GM19239 (cell line): ENCODE measurements at places on chromosomes 1 and 21.

GRCh38 chr1:241902391-241903065 lies 54.5 kb downstream of the EXO1 start:
- no peak for DNase-seq

- DNase-seq, result no peak
Measured at GRCh38 chr1:189084811-189085210, 1392.9 kb downstream of the BRINP3 start.

DNA sequence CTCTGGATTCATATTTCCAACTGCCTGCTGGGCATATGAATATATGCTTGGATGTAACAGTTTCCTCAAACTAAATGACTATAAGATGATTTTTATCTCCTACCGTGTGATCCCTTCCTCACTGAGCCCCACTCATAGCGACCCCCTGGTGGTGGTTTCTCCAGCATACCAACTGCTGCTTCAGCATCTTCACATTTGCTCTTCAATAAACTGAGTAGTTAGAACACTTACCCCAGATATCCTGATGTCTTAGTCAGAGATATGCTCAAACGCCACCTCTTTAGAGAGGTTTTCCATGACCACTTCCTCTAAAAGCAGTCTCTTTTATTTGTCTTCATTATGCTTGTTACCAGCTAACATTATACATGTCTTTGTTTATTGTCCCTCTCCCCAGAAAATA lies 10.2 kb upstream of the HNRNPR start:
- no peak for DNase-seq

DNA sequence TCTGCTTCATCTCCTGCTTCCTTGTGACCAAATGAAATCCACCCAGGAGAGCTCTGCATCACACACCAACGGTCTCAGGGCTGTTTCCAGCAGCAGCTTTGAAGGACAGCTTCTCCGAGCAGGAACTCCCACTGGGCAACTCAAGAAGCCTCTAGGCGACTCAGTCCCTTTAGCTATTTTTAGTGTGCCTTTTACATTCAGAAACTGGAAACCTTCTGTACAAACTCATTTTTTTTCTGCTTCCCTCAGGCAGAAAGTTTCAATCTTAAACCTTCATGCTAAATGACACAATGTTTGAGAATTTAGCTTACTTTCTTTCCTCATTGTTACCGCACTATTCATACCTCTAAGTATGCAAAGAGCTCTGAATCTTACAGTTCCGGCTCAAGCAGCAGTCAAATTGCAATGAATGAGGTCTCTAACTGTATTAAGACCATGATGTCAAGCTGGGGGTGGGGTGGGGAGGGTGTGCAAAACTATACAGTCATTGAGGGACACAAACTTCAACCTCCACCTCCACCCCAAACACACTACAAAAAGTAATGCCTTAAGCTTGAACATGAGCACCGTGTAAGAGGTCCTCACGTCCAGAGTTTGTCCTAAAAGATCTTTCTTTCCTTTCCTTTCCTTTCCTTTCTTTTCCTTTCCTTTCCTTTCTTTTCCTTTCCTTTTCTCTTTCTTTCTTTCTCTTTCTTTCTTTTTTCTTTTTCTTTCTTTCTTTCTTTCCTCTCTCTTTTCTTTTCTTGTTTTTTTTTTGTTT lies 16.4 kb upstream of the TARBP1 start:
- DNase-seq, result no peak

- DNase-seq, result no peak
Measured at GRCh38 chr1:85351202-85351828, 74.9 kb upstream of the BCL10 start.

- DNase-seq, result no peak
Measured at GRCh38 chr1:70887936-70888335, 159.7 kb downstream of the PTGER3 start.

GRCh38 chr1:66542811-66543767 lies 9.1 kb downstream of the SGIP1 start:
- DNase-seq, result no peak

DNA sequence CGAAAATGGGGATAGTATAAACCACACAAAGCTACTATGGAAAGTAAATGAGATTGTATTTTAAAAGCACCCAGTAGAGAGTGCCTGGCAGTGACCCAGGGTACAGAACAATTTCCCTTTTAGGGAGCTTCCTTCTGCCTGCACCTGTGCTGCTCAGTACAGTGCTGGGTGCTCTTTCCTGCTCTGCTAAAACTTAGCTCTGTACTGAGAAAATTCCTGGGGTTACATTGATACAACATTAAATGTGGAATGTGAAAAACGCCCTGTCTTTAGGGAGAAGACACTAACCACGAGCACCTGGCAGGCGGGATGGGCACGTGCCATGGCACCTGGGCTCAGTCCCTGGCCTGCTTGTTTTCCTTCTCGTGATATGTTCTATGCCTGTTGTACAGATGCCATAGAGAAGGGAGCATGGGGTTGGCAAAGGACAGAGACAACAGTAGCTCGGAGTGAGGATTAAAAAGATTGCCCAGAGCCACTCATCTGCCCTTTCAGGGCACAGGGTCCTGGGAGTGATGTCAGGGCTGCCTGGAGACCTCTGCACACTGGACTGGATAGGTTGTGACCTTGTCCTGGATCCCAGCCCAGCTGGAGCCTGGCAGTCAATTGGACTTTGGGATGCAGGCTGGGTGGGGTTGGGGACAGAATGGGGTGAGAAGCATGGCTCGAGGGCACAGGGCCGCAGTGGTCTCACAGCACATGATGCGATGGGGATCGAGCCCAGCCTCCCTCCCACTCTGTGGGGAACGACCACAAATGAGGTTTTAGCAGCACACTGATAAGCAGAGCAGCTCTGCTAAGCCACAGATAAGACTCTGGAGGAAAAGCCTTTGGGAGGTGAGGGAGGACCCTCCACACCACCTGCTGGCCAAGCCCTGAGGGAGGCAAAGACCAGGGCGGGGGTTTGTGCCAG lies 4.2 kb downstream of the SPATA46 start:
- no peak for DNase-seq

DNA sequence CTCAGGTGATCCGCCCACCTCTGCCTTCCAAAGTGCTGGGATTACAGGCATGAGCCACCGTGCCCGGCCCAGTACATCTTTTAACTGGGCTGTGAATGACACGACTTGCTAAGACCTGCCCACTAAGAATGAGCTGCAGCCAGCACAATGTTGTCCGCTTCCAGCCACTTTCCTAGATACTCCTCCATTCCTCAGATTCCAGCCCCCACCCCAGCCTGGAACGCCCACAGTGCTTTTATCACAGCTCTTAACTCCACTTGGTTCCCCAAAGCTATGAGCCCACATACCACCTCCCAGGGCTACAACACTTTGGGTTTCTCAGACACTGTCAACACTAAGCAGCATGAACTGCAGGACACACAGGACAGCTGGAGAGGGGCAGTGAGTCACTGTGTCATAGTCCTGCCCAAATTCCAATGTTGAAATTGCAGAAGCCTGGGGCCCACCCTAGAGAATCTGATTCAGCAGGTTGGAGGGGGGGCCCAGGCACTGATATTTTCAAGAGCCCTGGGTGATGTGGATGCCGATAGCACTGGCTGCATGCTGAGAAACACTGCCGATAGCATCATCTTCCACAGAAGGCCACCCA lies 58.0 kb downstream of the ACBD3 start:
- DNase-seq, result no peak

- DNase-seq, result no peak
Measured at GRCh38 chr1:116228511-116228910, 117.3 kb downstream of the MAB21L3 start.

DNA sequence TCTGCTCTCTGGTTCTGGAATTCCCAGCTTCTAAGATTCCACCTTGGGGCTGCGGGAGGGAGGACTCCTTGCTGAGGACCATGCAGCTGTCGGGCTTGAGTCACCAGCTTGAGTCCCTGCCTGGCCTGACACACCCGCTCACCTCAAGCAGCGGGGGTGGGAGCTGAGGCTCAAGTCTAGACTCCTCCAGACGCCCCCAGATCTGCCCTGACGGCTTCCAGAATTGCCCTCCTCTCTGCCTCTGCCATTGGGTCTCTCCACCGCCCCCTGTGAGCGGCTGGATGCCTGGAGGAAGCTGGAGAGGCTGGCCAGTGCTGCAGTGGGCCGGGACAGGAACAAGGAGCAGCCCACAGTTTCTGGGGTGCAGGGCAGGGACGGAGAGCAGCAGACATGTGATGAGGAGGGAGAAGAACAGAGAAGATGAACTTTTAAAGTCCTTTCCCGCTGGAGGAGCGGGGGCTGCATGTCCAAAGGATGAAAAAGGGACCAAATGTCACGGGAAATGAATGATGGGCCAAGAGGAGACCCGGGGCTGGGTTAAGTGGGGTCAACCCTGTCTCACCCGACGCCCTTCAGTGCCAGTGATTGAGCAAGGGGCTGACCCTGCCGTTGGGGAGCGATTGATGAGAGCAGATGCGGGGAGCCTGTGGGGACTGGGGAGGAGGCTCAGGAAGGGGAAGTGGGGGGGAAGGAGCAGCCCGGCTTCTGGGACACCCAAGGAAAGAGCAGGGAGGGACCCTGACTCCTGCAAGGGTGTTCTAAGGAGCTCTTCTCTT lies 13.5 kb downstream of the CRABP2 start:
- DNase-seq, result no peak

GRCh38 chr1:195831789-195832188 lies 776.5 kb downstream of the KCNT2 start:
- no peak for DNase-seq

- no peak for DNase-seq
Measured at GRCh38 chr1:44524655-44525500, 119.8 kb downstream of the RNF220 start.

- DNase-seq, result no peak
Measured at GRCh38 chr1:79004916-79005315, 1.6 kb downstream of the ADGRL4 start.

- no peak for DNase-seq
Measured at GRCh38 chr1:65691152-65691900, 101.4 kb upstream of the PDE4B start.

DNA sequence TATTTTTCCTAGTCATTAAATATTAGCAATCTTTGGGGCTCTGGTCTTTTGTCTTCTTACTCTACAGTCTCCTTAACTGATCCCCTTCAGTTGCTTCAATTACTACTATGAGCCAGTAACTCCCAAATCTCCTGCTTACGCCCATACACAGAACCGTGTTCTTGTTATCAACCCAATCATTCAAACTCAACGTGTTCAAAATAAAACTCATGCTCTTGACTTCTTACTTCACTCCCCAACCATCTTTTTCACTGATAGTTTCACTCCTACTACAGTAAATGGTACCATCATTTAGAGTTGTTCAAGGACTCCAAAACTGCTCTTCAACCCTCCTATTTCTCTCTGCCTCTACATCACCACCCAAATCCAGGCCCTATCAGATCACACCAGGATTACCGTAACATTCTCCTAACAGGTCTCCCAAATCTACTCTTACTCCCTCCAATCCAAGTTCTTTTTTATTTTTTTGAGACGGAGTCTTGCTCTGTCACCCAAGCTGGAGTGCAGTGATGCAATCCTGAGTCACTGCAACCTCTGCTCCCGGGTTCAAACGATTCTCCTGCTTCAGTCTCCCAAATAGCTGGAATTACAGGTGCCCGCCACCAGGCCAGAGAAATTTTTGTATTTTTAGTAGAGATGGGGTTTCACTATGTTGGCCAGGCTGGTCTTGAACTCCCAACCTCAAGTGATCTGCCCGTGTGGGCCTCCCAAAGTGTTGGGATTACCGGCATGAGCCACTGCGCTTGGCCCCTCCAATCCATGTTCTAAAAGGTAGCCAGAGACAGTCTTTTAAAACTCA lies 3.0 kb downstream of the YARS1 start:
- no peak for DNase-seq

GRCh38 chr1:33282791-33283190 lies 26.5 kb downstream of the ZNF362 start:
- no peak for DNase-seq

GRCh38 chr1:149917571-149918144 lies at the start of gene SV2A:
SV2A (minus strand) TSS chr1:149917844; CDS start chr1:149913840, 4,004 bp downstream.
- DNase-seq, result no peak

GRCh38 chr21:34956416-34957316 lies 92.4 kb downstream of the RUNX1 start:
- DNase-seq, result no peak

DNA sequence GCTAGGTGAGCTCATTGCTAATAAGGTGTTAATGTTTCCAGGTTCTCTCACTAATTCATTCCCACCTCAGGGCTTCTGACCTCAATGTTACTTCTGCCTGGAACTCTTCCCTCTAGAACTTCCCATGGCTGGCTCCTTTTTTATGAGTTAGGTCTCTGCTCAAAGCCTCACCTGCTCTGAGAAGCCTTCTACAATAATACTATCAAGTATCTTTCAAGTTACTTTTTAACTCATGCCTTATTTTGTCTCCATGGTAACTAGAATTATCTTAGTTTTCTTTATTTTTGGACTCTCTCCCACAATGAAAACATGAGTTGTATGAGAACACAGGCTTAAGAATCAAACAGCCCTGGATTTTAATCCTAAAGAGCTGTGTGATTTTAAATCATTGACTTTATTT lies 3.5 kb upstream of the C1orf52 start:
- DNase-seq, result no peak

GRCh38 chr1:246396322-246396721 lies 110.8 kb downstream of the SMYD3 start:
- no peak for DNase-seq

DNA sequence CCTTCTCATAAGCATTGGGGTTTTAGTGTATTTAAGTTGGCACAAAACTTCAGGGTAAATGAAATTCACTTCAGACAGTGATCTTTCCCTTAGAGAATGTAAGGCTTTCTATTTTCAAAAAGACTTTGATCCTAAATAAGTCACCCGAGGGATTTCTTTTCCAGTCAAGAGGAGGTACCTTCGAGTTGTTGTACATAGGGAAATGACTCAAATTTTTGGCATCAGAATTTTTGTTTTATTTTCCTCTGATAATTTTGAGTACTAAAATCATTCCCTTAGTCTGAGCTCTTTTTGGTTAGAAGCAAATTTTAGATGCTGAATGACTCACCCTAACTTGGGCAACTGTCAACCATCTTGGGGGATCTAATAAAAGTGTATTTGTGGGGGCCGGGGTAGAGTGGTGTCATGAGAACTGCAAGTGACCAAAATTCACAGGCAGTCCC lies 193.9 kb downstream of the DHRS3 start:
- no peak for DNase-seq

DNA sequence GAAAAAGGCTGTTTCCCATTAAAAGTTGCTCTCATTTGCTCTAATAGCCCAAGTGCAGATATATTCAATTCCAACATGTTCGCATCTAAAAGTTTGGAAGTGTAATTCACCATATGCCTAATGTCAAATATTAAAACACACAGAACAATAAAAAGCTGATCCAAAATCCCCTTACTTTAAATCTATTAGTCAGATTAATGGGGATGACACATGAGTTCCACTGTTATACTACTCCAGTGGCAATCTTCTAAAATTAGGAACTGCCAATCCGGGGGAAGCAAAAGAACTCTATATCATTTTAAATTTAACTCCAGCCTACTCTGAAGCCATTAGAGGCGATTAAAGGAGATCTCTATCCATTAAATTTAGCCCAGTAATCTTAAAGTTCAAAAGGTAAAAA lies 317.1 kb downstream of the NTNG1 start:
- DNase-seq, result no peak

GRCh38 chr21:34342476-34342875 lies 21.3 kb upstream of the KCNE2 start:
- DNase-seq, result no peak

DNA sequence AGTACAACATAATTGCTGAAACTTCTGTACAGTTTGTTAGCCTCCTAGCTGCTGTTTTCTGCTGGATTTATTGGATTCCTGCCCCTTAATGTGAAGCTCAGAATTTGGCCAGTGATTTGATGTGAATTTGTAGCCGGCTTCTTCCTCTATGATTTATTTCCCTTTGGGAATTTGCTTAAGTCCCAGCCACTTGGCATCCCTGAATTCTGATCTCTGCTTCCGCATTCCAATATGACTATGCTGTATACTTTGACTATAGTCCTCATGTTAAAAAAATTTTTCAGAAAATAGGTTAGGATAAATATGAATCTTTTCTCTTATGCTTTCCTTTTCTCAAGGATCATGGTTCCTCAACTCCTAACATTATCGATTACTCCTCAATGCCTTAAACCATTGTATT lies 12.4 kb upstream of the LRIF1 start:
- no peak for DNase-seq
